ENCODE measurements at places on chromosomes 6 and 20.

DNA sequence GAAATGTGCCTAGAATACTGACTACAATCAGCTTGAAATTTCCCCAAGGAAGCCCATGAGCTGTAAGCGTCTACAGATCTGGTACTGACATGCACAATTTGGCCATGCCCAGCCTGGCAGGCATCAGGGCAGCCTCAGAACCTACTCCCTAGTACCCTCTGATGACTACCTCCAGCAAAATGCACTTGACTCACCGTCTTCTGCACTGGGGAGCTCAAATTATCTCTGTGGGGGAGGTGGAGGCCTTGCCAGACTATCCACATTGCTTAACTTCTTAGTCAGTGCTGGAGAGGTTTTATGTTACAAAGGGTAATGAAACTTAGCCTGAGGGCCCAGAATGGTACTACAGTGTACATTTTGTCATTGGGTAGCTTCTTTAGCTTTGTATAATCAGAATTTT lies 126.0 kb upstream of the ADGRF1 start:
- DNase-seq = peak; percentile 93

GRCh38 chr6:157603314-157603940 lies 219.6 kb upstream of the SNX9 start:
- DNase-seq = no peak

DNA sequence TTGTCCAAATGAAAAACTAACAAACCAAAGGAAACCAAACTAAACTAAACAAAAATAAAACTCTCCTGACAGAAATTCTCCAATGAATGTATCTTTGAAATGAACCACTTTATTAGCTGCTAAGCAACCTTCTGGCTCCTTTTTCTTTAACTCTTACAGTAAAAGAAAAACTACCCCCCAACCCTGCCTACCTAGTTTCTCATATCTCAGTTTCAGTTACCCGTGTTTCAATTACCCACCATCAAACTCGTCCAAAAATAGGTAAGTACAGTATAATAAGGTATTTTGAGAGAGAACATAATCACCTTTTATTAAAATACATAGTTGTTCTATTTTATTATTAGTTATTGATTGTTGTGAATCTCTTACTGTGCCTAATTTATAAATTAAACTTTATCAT lies 177.4 kb upstream of the THEMIS start:
- DNase-seq = no peak

DNA sequence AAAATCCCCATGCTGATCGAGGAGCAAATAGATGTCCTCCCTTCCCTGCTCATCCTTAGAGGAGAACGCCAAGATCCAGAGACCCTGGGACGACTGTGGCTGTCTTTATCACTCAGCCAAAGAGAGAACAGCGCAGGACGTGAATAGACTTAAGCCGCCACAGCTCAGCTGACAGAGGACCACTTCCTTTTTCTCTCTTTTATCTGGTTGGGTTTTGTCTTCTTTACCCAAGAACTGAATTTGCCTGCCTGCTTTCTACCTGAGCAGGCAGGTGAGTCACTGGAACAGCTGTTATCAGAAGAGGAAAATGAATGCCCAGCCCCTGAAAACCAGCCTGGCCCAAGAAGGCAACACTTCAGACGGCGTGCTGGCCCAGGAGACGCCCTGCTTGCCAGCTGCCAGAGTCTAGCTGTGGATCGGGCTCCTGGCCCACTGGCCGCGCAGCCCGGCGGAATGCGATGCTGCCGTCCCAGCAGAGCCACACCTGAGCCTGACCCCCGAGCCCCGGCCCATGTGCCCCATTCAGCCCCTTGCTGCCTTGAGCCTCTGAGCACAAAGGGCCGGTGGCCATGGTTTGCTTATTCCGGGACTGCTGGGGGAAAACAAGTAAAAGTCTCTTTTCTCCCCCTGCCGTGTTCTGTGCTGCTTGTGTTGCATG lies 82.1 kb downstream of the TCP11 start:
- DNase-seq = no peak
